ENCODE measurements at places on chromosomes 4 and X.

DNA sequence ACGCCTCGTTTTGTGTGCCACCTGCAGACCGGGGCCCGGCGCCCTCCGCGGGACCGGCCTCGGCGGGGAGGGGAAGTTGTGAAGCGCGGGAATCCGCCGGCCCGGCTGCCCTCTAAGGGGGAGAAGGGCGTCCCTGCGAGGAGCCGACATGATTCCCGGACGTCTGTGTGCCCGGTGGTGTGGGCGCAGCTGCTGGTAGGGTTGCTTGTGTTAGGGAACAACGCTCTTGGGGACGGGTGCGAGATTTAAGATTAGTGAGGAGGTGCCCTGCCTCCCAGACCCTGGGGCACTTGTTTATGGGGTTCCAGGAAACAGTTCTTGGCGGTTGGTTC lies 627 bp downstream of the CDKN2AIP start:
- no peak for DNase-seq

- no peak for DNase-seq
Observed at GRCh38 chrX:76657499-76657898, 230.0 kb downstream of the MAGEE1 start.

- DNase-seq = no peak
Observed at GRCh38 chr4:85520765-85521749, 46.1 kb downstream of the ARHGAP24 start.

- no peak for DNase-seq
Observed at GRCh38 chr4:163618845-163619244, 124.4 kb downstream of the TMA16 start.
